ENCODE measurements at places on chromosomes 3 and 15.

DNA sequence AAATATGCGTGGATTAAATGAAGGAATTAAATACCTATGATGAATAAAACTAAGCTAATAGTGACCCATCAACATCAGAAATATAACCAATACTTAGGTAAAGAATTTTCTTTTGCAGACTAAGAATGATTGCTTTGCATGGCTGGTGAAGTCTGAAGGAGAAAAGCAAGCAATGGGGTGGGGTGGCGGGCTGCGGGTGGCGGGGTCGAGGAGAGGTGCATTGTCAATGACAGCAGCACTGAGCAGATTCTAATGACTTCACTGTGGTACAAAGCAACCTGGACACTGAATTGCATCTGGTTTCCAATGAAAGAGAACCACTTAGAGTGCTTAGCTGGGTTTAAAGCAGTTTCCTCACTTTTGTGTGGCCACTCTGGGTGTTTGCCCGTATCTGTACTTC, 171.5 kb upstream of the IL12A start:
- DNase-seq, result no peak

DNA sequence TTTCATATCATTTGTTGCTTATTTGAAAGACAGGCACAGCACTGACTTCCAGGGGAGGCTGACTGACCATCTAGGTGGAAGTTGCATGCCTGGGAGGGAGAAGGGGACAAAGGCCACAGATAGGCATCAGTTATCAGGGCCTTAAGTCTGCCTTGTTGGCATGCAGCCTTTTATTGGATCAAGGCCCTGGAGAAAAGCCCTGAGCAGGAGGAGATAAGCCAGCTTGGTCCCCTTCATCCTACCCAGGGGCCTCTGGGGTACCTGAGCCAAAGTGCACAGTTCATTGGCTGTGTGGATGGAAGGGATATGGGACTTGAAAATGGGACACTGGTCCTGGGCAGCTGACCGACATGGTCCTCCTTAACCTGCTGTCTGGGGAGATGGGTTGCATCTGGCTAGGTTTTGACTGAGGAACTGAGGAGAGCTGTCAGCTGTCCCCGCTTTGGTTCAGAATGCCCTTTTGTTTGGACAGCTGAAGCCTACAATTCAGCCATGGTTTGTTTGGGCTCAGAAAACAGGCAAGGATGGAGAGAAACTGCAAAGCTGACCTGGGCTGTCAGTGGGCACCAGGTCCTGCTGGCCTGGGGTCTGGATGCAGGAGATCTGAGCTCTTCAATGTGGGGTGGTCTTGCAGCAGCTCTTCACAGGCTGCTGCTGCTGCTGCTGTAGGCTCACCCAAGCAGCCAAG, 60.0 kb downstream of the FLNB start:
- DNase-seq, result no peak

- no peak for DNase-seq
Measured at GRCh38 chr3:187044867-187045552, 94.3 kb downstream of the RPL39L start.

DNA sequence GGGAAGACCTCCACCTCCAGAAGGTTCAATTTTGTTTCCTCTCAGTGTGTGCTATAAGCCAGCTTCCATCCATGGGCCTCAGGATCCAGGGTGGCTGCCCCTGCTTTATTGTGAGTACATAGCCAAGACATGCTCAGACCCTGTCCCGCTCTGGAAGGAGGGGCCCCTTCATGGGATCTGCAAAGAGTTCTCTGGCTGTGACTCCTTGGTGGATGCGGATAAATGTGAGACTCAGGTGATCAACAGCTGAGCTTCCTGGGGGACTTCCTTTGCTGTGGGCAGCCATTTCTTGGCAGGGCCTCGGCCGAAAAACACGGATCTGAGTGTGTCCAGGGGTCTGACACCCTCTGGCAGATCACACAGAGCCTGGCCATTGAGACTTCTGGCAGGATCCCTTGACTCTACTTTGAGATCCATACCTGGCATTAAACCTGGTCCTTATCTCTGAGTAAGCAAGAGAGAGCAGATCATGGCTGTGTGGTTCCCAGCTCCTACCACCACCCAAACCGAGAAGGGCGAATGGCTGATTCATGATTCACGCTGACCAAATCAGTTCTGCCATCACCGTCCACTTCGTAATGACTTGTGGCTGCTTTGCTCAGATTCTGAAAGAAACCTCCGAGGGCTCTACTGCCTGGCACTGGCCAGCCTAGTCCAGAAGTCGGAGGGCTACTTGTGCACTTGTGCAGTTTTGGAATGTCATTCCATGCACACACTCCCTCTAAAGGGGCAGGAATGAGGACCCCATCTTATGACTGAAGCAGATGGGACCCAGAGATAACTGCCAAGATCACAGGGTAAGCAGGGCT, 68.1 kb downstream of the SENP2 start:
- no peak for DNase-seq

DNA sequence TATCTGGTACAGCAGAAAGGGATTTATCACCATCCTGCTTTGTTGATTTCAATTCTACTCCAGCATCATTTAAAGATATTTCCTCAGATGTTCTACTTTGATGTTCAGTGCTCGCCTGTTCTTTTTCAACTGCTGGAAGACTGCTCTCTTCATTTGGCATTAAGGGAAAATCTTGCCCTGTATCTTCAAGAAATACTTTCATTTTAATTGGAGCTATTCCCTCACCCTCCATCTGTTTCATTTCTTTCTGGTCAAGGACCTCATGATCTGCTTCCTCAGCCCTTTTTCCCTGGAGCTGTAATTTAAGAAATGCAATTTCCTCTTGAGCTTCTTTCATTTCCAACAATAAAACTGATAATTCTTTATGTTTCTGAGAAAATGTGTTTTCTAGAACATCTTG, 37.8 kb upstream of the HCLS1 start:
- DNase-seq, result no peak

DNA sequence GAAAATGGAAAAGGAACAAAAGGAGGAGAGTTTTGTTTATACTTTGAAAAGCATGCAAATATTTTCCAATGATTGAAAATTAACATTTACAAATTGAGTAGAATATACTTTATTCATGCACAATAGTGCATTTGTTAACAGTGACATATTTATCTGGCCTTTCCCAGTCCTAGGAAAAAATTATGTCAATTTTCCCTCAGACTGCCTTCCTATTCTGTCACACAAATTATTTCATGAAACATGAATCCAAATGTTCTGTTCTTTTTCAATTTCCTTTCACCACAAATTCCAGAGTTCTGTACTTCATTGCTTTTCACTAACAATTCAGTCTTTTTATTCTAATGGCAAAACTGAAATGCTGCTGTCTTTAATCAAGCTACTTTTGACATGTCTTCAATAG, 945.1 kb downstream of the ROBO1 start:
- no peak for DNase-seq

- DNase-seq, result no peak
Measured at GRCh38 chr3:190854062-190854461, 8.4 kb downstream of the GMNC start.

DNA sequence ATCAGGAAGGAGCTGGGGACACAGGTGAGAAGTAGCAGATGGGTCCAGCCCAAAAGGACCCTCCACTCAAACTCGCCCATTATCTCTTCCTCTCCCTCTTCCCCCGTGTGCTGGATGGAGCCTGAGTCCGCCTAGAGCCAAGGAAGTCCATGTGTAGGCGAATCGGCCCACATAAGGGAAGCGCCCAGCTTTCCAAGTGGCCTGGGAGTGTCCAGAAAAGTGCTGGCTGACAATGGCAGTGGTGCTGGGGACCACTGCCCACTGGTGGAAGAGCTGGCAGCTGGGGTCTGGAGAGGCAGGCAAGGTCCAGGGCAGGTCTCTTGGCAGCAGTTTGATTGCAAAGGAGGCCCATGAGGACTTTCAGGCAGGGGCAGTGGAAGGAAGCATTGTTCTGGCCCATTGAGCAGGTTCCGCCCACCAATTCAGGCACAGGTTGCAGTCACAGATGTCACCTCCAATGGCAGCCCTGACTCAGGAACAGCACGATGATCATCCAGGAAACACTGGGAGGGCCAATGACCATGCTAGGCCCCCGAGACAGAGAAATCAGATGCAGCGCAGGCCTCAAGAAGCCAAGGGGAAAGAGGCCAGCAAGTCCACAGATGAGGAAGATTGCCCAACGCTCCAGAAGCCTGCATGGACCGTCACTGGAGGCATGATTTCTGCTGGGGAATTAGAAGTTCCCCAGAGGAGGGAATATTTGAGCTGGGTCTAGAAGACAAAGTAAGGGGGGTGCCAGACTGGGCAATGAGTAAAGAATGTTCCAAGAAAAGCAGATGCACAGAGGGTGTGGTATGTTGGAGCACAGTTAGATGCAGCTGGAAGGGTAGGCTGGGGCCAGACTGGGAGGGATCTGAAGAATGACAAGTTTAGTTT, 3.0 kb downstream of the MFGE8 start:
- DNase-seq, result no peak

GRCh38 chr3:38251197-38251596, 14.4 kb upstream of the SLC22A13 start:
- DNase-seq, result no peak

DNA sequence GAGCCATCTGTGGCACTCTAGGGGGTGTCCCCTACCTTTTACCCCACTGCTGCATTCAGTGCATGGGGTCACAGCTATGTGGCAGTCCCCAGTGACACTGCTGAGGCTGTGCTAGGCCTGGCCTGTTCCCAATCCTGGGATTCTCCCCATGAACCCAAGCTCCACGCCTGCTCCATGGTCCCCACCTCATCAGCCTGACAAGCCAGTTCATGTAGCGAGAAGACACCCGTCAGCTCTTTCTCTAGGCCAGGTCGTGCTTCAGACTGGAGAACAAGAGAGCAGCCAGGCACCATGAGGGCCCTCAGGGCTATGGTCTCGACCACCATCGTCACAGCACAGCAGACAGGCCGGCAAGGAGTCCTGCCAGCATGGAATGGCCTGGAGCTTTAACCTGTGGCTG, 72.8 kb upstream of the PRR20G start:
- DNase-seq, result no peak

- no peak for DNase-seq
Measured at GRCh38 chr15:88701561-88702095, 62.8 kb downstream of the ISG20 start.

DNA sequence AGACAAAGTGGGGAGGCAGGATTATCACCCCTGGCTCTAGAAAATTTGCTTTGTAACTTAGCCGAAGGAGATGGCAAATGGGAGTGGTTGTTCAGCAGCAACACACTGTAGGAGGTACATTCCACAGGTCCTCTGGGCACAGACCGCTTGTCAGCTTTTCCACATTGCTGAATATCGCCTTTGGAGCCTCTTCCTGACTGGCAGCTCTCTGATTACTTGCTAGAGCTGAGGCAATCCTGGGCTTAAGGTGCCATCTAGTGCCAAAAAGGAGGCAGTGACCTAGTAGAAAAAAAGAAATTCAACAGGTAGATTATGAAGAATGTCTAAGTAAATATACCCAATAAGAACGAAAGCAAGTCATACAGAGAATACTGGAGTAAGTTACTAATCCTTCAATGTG, 13.1 kb upstream of the SCN5A start:
- DNase-seq, result no peak

GRCh38 chr3:148600902-148601765, 96.6 kb upstream of the AGTR1 start:
- no peak for DNase-seq

- no peak for DNase-seq
Measured at GRCh38 chr15:55916666-55917409, 76.6 kb downstream of the NEDD4 start.

DNA sequence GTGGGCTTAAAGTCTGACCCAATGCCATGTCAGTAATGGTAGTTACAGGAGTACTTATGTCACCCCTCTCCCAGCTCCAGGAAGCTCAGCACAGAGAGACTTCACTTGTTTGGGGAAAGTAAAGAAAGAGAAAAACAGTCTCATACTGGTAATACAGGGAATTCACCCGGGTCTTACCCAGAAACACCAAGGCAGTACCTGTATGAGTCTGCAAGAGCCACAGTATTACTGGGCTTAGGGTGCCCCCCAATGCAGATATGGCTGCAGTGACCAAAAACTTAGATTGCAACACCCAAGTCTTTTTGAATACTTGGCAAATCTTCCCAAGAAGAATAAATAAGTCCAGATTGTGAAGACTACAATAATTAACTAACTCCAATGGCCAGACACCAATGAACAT, 622.1 kb downstream of the IGSF11 start:
- no peak for DNase-seq

- DNase-seq, result no peak
Measured at GRCh38 chr15:47607695-47608094, 109.6 kb upstream of the SEMA6D start.

GRCh38 chr3:62169906-62170660, 203.3 kb downstream of the FEZF2 start:
- no peak for DNase-seq

DNA sequence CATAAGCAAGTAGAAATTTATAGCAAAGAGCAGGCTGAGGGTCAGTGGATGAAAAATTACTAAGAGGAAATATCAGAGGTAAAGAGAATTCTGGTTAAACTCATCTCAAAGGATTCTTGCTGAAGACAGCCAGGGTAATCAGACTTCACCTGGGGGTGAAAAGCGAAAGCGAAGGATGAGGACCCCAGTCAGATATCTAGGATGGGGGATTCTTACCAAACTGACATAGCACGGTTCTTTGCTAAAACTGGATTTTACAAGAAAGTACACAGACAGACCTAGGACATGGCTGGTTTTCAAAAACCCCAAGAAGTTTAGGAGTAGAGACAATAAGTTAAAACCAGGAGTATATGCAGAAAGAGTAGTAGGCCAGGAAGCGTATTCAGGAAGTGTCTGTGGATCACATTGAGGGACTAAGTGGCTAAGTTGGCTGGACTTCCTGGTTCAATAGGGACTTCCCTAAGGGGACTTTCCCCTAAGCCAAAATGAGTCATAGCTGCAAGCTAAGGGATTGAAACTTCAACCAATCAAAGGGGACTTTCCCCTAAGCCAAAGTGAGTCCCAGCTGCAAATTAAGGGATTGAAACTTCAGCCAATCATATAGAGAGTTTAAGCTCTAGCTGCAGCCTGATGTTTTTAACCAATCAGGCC, 2.4 kb upstream of the CFAP91 start:
- DNase-seq, result no peak

GRCh38 chr3:119343719-119344118, 49.5 kb downstream of the ARHGAP31 start:
- DNase-seq, result no peak

GRCh38 chr3:89364314-89364713, 256.9 kb downstream of the EPHA3 start:
- DNase-seq, result no peak

- DNase-seq, result peak; percentile 79
Measured at GRCh38 chr3:65483480-65483879, 555.2 kb downstream of the MAGI1 start.
